ENCODE measurements at places on chromosomes 5 and 9. TPM values are rescaled to one million over a fixed set of nuclear protein-coding genes. Genes with fewer than 3 reads are reported as not detected.

DNA sequence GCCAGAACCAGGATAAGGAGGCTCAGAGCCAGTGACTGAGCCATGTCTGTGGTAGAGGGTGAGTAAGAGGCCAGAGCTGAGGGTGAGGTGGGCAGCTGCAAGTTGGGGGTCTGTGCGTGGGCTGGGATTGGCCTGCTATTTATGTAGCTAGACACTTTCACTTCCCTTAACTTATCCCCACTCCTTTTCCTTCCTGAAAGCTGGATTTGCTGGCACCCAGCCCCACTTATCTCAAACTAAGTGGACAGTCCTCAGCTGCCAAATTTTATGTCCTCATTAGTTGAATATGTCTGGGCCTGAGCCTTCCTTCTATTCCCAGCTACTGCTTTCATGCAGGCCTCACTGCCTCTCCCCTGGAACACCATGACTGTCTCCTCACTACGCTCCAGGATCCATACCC, at the start of gene CCL21:
Gene CCL21 (minus strand): TSS at position 114 of the 400 bp plus-strand sequence. CDS start 70 bp downstream, at position 44.
- no peak within 1 kb of the TSS for H3K4me3 ChIP-seq
- DNase-seq: no peak
- no peak within 1 kb of the TSS for H3K27ac ChIP-seq
- H3K4me1 ChIP-seq: no peaks in the 10 kb centered on the region
- H3K36me3 ChIP-seq: no peaks in the 10 kb centered on the region
- H3K27me3 ChIP-seq: no peaks in the 10 kb centered on the region

DNA sequence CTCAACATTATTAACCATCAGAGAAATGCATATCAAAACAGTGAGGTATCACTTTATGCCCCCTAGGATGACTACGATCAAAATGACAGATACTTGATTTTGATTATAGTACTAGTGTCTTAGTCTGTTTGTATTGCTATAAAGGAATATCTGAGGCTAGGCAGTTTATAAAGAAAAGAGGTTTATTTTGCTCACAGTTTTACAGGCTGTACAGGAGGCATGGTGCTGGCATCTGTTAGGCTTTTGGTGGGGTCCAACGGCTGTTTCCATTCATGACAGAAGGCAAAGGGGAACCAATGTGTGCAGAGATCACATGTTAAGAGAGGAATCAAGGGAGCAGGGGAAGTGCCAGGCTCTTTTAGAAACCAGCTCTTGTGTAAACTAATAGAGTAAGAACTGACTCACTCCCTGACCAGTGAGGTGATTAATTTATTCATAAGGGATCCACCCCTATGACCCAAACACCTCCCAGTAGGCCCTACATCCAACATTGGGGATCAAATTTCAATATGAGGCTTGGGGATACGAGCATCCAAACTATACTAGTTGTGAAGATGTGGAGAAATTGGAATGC, 16.0 kb upstream of the AFF4 start:
- H3K4me3 ChIP-seq: no peak overlapping the region
- H3K27ac ChIP-seq: no peak overlapping the region
- no peaks in the 10 kb centered on the region for H3K36me3 ChIP-seq
- no peaks in the 10 kb centered on the region for H3K27me3 ChIP-seq
- no peaks in the 10 kb centered on the region for H3K4me1 ChIP-seq

GRCh38 chr5:1755321-1755949, 44.2 kb downstream of the MRPL36 start:
- no peak overlapping the region for H3K4me3 ChIP-seq
- no peak overlapping the region for H3K27ac ChIP-seq
- H3K36me3 ChIP-seq: no peaks in the 10 kb centered on the region
- no peaks in the 10 kb centered on the region for H3K27me3 ChIP-seq
- H3K4me1 ChIP-seq: peaks cover 13% of the 10 kb centered on the region
- no peak for DNase-seq

GRCh38 chr9:2356041-2356790, 265.4 kb upstream of the VLDLR start:
- no peaks in the 10 kb centered on the region for H3K27me3 ChIP-seq
- H3K4me3 ChIP-seq: no peak overlapping the region
- no peak overlapping the region for H3K27ac ChIP-seq
- no peak for DNase-seq

DNA sequence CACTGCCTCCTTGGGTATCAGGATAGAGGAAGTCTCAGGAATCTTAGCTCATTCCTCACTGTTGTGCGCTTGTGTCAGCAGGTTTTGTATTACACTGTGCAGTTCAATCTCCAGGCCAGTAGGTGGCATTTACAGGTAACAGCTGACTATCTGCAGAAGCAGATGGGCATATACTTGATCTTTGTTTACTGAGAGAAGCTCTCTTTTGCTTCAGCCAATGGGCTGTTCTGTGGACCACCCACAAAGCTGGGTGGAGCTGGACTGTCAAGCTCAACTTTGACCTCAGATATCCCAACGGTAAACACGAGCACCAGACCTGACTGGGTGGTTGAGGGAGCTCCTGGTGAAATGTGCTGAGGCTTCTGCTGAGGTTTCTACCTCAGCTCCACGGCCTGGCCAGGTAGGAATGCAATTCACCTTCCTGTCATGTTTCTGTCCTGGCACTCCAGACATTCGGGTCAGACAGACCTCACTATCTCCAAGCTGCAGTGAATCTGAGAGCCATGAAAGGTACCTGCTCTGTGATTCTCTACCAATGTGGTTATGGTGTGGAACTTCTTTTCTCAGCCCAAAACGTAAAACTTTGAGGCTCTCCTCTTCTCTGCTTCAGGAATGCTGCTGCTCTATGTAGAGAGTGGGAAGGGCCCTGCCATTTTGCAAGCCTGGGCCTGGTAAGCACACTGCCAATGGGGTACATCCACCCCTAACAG, 167.9 kb upstream of the ACTBL2 start:
- no peak overlapping the region for H3K27ac ChIP-seq
- H3K36me3 ChIP-seq: no peaks in the 10 kb centered on the region
- H3K4me3 ChIP-seq: no peak overlapping the region
- peak; percentile 86 for DNase-seq
- H3K27me3 ChIP-seq: no peaks in the 10 kb centered on the region

- no peaks in the 10 kb centered on the region for H3K36me3 ChIP-seq
Observed at GRCh38 chr9:124038239-124038638, 26.7 kb downstream of the LHX2 start.

DNA sequence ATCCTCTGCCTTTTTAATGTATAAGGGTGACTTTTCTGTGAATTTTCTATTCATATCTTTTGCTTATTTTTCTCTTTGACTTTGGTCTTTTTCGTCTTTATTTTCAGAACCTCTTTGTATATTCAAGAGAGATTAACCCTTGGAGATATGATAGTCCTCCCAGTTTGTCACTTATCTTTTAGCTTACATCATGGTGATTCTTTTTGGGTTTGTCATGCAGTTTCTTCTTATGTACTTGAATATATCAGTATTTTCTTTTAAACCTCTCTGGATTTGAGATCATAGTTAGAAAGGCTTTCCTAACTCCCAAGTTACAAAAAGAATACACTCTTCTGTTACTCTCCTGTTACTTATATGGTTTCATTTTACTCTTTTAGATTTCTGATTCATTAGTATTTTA, 27.5 kb upstream of the GPR21 start:
- no peak overlapping the region for H3K27ac ChIP-seq
- no peak overlapping the region for H3K4me3 ChIP-seq
- no peak for DNase-seq
- H3K36me3 ChIP-seq: peaks cover 9% of the 10 kb centered on the region

GNA14 gene
- 10.5 TPM for total RNA-seq

CDK5RAP2 gene
- 74.1 TPM for total RNA-seq

NR6A1 gene
- 125 TPM for total RNA-seq

PRUNE2 gene
- 26.5 TPM for total RNA-seq

CD14 gene
- total RNA-seq: not detected
